ENCODE measurements at places on chromosomes 2 and 18.

DNA sequence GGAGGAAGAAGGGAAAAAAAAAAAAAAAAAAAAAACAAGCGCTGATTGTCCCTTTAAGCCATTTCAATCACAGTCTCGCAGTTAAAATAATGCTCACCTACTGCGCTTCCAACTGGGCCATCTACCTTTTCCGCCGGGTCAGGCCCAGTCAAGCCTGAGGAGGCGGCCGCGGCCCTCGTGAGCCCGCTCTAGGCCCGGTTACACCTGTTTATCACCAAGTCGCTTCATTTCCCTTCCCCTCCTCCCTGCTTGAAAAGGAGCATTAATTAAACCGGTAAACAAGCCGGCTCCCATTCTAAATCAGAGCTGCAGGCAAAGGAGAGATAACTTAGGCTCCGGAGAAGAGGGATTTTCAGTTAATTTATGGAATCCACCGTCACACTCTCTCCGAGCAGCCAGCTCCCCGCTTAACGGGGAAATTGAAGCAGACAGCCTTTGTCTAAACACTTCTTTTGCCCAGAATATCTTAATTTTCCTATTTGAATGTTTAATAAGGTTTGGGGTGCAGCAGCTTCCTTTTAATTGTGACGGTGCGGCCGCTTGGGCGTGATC lies 140.1 kb upstream of the SIX3 start:
- no peak for DNase-seq

- no peak for DNase-seq
Measured at GRCh38 chr2:208493186-208493585, 86.6 kb downstream of the PTH2R start.

GRCh38 chr18:48627216-48627615 lies 88.4 kb downstream of the CTIF start:
- no peak for DNase-seq

- DNase-seq, result no peak
Measured at GRCh38 chr18:24065906-24066305, 51.4 kb downstream of the TTC39C start.

DNA sequence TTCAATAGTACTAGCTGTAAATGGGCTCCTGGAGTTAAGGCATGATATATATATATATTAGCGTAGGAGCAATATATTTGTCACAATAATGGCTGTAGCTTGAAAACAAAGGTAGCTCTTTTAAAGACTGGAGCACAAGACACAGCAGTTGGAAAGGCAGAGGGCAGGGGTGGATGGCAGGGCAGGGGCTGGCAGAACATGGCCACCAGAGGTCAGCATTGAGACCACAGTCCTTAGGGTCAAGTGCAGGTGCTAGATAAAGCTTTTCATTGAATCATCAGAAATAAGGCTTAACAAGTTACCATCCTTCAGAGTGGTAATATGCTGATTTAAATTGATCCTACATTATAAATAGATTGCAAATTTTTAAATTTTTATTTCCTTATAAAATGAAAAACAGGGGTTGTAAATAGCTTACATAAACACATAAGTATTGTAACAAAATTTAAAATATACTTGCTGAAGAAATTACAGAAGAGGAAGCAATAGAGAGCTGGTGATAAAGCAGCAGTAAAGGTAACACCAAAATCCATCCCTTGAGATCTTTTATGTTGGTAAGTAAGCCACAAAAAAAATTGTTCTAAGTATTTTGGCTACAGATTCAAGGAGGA lies 161.2 kb upstream of the PIEZO2 start:
- no peak for DNase-seq

GRCh38 chr18:57353137-57353939 lies 981 bp downstream of the ST8SIA3 start:
- DNase-seq, result no peak

DNA sequence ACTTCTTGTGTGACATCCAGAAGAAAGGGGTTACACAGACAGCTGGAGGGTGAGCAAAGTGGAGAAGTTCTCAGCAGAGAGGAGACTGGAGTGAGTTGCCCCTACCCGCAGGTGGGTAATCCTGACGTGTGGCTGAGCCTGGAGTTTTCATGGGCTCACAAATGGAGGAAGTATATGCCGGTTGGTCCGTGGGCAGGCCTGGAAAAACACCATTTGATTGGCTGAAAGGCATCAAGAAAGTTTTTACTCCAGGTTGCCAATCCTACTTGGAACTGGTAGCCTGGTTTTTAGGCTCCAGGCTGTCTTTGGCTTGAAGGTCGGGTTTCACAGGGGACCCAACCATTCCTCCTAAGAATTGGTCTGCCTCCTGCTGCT lies 1177.4 kb upstream of the LRRTM1 start:
- DNase-seq, result no peak

DNA sequence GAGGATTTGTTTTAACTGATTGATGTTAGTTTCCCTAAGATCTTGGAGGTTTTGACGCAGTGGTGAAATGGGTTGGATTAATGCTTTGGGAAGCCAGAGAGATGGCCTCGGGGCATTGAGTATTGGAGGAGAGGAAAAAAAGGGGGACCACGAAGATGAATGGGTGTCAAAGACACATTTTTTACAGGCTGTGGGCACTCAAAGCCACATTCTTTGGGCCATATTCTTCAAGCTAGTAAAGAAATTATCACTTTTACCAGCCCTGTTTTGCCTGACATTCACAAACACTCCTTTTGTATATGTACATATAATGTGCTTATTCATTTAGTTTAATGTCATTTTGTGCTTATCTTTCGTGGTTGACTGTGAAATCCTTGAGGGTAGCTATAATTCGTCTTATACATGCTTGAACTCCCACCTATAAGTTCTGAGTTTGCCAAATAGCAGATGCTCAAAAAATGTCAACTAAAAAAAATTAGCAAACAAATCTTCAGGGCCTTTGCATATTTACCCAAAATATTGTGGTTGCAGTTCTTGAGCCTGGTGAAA lies 146.3 kb downstream of the ARL6IP6 start:
- no peak for DNase-seq

DNA sequence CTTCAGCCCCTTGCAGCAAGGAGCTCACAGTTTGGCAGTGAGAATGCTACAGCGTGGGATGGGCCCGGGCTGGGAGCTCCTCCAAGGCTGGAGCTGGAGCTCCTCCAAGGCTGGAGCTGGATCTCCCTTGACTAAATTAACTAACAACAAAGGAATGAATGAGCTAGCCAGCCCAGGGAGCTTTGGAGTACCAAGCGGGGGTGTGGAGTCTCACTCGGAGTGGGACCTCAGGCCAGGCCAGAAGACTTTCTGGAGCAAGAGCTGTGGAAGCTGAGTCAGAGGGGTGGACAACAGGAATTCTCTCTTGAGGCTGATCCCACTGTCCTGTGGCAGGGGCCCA lies 244.7 kb upstream of the HS6ST1 start:
- DNase-seq, result no peak

GRCh38 chr18:58624011-58624410 lies 4.9 kb downstream of the ALPK2 start:
- no peak for DNase-seq

- no peak for DNase-seq
Measured at GRCh38 chr2:9358846-9359245, 64.5 kb downstream of the ITGB1BP1 start.

DNA sequence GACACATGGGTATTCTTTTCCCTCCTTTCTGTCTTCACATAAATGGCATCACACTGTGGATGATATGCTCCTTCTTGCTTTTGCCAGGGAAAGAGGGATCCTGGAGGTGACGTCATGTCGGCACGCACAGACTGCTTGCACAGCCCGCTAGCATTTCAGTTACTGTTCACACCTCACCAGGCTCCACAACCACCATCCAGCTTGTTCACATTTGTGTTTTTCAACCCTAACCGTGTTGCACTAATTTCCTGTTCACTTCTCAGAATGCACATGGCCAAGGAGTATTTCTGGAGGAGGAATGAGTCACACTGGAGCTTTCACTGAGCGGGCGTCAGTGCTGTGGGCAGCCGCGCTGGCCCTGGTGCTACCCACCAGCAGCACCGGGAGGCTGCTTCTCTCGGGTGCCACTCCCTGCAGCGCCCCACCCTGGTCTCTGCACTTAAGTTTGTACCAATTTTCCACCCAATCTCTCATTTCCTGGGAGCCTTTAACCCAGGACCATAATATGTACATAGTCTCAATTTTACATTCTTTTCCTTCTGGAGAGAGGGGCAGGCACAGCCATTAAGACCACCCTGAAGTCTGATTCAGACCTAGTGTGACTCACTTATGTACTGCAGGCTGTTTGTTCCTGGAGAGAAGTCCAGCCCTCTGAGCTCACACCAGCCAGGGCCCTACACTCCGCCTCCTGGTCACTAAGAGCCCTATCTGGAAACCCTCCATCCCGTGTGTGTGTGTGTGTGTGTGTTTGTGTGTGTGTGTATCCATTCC lies 65.1 kb downstream of the MBP start:
- no peak for DNase-seq

DNA sequence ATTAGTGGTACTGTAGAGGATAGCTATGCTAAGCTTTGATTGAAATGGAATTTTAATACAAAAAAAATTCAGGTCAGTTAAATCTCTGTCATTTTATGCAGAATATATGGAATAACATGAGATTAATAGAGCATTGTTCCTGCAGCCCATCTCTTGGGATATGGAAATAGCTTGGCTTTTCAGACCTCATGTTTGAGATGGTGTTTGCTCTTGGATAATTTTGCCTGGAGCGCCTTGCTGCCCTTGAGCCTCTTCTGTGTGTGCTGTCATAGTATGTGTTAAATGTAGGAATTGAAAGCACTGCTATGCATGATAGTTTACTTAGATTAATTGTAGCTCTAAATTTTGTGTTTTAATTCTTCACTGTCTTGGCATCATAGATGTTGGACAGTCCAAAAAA lies 27.7 kb downstream of the GALNT1 start:
- no peak for DNase-seq

DNA sequence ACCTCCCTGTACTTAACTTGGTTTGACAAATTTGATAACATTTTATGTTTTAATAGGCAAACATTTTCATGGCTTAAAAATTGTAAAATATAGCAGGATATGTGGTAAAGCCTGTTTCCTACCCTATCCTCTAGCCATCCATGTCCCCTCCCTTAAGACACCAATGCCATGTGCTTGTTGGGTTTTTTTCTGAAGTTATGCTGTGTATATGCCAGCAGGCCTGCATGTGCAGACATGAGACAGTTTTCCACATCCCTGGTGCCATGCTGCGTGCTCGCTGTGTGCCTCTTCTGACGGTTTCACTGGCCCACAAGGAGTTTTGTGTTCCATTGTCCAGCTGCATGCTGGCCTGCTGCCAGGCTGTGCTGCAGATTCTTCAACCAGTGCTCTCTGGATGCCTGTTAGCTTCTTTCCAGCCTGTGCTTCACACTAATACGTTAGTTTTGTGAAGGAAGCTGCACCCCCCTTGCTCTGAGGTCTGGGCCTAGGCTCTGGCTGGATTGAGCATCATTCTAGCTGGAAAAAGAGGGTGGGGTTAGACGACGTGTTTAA lies 16.9 kb downstream of the INPP4A start:
- DNase-seq, result no peak

- DNase-seq, result no peak
Measured at GRCh38 chr2:26305540-26305939, 40.4 kb upstream of the SELENOI start.

GRCh38 chr2:220670511-220670910 lies 901.6 kb downstream of the EPHA4 start:
- no peak for DNase-seq

DNA sequence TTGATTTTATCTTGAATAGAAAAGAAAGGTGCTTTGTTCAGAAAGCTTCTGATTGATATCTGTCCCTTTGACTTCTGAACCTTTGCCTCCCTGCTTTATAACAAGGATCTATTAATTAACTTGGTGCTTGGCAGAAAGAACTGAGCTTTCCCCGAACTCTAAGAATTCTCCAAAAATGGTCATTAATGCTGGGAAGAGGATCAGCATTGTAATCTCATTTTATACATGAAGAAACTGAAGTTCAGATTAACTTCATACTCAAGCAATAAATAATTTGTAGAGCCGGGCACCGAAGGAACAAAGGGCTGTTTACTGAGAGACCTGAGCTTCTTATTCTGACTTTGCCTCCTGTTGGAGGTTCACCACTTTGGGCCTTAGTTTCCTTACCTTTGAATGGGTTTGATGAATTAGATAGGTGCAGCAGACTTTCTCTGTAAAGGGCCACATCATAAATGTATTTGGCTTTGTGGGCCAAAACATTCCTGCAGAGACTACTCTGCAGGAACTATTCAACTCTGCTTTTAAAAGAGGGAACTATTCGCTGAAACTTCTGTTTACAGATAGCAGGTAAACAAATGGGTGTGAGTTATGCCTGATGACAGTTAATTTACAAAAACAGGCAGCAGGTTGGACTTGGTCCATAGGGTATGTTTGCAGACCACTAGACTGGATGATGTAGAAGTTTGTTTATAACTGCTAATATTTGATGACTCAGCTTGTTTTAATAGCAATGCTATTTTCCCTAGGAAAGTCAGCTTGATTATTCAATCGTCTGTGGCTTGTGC lies 272.9 kb downstream of the TGIF1 start:
- DNase-seq, result no peak

DNA sequence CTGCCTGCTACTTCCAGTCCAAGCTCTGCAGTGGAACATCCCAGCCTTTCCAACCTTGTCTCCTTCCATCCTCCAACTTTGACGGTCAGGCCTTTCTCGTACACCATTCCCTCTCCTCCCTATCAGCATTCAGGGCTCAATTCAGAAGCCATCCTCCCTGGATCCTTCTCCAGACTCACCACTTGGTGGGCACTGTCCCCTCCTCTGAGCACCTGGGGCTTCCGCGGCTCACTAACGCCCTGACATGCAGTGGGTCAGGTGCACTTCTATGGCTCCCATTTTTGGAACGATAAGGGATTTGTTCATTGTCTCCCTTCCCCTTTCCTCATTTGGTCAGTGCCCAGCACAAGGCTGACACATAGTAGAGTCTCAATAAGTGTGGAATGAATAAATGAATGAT lies 56.7 kb downstream of the TNS1 start:
- no peak for DNase-seq

- DNase-seq, result no peak
Measured at GRCh38 chr2:25794544-25795276, 83.6 kb downstream of the ASXL2 start.

GRCh38 chr2:100188326-100188725 lies 45.9 kb upstream of the AFF3 start:
- DNase-seq, result no peak

DNA sequence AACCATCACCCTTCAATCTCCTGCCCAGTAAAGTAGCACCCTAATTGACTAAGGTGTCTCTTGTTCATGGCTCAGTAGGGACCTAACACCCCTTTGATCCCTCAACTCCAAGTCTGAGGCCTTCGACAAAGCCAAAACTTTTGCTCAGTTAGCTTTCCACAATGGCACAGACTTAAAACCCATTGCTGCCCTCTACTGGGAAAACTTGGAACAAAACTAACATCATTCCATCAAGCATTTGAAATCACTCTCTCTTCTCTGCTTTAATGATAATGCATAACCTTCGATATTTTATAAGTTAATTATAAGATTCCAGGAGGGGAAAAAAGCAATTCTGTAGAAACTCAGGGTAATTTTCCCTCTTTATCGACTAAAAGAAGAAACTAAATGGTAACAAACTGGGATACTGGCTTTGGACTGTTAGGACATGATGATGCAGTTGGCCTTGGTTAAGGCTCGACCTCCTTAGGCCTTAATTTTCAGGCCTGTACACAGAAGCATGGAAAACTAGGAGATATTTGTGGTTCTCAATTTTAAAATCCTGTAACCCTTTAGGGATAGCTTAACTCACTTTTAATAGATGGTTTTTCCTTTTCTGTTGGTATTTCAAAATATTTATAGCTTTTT lies 127.8 kb downstream of the STK39 start:
- DNase-seq, result no peak

GRCh38 chr2:192029089-192029488 lies 165.6 kb downstream of the TMEFF2 start:
- no peak for DNase-seq
